ENCODE measurements at places on chromosomes 11 and 22.

GRCh38 chr11:64373598-64373974 is 14.6 kb downstream of the RPS6KA4 start:
- no peak for DNase-seq

GRCh38 chr11:61916737-61917333 is 531 bp downstream of the RAB3IL1 start:
- peak; percentile 52 for DNase-seq

DNA sequence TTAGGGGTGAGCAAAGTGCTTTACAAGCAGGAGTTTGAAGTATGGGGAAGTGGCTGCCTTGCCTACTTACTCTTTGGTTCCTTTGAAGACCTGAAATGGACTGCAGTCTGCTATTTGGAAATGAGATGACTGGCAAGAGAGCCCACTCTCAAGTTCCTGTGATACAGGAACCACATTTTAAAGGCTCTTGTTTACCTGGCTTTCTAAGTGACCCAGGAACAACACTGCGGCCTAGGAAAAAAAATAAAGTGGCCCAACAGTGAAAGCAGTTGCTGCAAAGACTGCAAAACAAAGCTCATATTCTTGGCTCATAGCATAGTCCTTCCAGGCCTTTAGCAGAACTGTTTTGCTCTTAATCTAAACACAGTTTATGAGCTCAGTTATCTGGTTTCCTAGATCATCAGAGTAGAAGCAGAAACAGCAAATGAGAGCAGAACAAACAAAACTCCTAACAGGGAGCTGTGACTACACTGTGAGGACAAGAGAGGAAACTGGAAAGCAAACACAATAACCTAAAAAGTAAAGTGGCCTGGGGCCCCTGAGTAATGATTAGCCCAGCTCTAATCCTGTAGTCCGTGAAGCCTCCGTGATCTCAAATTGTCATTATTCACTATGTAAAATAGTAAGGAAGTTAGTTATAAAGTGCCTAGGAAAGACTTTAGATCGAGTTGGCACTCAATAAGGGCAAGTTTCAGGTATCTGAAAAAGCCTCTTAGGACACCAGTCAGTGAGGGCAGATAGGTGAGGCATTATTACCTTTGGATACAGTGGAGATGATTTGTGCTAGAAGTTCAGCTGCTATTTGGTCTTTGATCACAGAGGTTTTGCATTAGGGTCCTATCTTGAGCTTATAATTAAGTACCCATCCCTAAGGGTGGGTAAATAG is 11.5 kb downstream of the CCDC117 start:
- DNase-seq, result no peak

DNA sequence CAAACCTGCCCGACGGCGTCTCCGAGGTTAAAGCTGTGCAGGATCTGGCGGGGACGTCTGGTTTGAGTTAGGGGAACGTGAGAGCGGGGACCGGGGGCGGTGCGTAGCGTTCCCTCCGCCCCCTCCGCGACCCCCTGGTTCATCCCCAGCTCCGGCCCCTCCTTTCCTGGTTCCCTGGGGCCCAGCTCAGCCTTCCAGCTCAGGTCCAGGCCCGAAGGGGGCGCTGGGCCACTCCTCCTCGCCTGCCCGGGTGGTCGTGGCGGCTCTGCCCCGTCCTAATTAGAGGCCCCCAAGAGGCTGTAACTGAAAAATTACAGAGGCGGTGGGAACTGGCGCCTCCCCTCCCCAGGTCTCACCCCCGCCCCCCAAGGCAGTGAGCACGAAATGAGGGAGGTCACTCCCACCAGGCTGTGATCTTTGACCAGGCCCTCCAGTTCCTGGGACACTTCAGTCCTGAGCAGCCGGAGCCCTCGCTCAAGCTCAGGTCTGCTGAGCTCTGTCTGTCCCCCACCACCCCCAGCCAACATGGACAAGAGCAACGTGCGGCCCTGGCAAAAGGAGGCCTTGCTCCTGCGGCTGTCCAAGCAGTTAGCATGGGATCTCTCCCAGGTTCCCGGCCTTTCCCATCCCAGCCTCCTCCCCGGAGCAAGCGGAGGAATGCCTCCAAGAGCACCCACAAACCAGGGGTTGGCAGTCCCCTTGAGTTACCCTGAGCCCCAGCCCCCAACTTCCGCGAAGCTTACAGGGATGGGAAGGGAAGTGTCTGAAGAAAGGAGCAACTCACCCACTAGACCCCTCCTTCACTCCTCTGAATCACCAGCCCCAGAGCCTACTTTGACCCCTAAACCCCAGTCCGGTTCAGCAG is 3.3 kb downstream of the CD248 start:
- no peak for DNase-seq

DNA sequence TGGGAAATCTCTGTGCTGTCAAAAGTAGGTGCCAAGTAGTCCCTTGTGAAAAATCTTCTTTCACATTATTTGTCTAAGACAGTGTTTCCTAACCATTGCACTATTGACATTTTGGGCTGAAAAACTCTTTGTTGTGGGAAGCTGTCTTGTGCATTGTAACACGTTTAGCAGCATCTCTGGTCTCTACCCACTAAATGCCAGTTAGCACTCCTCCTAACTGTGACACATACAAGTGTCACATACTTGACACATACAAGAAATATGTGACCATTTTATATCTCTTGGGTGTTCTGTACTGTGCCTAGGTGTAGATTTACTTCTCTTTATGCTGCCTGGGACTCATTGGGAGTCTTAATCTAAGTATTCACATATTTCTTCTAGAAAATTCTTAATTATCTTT is 57.8 kb downstream of the NXPE1 start:
- DNase-seq, result no peak

DNA sequence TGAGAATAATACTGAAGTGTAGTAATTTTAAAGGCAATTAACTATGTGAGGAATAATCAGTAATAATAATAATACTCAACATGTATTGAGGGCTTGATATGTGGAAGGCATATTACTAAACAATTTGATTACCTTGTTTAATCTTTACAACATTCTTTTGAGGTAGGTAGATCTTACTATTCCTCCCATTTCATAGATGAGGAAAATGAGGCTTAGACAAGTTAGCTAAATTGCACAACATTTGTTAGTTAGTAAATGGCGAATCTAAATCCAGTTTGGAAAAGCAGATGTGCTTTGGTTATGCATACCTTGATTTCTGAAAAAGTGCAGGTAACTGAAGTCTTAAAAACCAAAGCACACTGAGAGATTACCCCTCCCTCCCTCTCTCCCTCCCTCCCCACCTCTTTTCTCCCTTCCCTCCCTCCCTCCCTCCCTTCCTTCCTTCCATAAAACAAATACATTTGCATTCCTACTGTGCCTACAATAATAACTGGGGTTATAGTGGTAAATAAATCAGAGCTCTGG is 93.1 kb upstream of the MTMR2 start:
- DNase-seq, result no peak
